ENCODE measurements at places on chromosomes 7 and 10.

GRCh38 chr7:128874140-128875031 is 11.7 kb downstream of the ATP6V1F start:
- DNase-seq = no peak

DNA sequence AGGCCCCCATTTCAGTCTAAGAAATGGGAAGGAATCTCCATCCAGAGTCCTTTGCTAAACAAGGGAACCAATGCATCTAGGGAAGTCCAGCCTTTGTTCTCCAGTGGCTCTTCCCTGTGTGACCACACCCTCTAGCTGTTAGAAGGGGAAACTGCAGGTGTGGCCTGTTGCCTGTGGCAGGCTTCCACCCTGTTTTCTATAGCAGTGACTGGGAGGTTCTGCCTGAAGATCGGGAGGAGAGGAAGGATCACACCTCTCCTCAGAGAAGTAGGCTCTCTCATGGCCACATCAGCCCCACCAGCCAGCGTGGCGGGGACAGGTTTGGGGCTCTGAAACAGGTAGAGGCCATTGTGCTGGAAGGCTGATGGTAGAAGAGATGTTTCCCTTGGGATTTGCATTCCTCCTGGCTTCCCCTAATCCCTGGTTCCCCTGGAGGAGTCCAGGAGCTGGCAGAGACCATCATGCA is 47.7 kb upstream of the TRIM8 start:
- DNase-seq = peak; percentile 57

DNA sequence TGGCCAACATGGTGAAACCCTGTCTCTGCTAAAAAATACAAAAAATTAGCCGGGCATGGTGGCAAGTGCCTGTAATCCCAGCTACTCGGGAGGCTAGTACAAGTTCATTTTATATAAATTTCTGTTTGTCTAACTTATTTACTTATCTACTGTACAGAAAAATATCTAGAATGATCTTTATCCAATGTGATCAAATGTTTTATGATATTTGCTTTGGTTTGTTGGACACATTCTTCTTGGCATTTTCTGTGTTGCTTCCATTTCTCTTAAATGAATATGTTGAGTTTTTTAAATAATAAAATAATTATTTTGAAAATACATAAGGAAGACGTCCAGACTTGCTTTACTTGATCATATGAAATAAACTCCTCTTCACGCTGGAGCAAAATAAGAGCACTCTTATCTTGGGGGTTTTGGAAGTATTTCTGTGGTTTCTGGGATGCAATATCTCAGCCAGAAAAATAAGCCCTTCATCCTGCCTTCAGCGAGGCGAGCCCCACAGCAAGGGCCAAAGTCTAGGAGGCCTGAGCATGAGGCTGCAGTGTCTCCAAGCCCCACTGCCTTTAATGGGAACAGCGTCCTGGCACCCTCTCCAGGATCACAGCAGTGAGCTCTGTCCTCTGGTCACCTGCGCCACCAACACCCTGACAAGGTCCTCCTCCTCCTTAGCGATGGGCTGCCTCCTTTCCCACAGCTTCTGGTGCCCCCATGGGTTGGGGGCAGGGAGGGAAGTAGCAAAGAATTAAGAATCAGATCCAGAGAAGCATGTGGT is 480.2 kb downstream of the KCNMA1 start:
- DNase-seq = no peak

- no peak for DNase-seq
These were observed 43.9 kb upstream of the PDCD4 start for GRCh38 chr10:110827875-110828274.

DNA sequence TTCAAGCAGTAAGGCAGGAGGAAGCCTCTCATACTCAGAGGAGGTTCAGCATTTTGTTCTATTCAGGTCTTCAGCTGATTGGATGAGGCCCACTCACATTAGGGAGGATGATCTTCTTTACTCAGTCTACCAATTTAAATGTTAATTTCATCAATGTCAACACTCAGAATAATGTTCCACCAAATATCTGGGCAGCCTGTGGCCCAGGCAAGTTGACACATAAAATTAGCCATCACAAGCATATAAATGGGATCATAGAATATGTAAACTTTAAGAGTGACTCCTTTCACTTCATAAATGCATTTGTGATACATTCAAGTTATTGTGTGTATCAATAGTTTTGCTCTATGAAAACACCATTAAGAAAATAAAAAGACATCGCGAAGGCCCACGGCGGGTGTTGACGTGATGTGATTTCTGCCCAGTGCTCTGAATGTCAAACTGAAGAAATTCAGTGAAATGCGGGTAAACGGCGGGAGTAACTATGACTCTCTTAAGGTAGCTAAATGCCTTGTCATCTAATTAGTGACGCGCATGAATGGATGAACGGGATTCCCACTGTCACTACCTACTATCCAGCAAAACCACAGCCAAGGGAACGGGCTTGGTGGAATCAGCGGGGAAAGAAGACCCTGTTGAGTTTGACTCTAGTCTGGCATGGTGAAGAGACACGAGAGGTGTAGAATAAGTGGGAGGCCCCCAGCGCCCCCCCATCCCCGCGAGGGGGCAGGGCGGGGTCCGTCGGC is 536.1 kb upstream of the AUTS2 start:
- DNase-seq = no peak

GRCh38 chr7:129024125-129024524 is 30.8 kb downstream of the TNPO3 start:
- no peak for DNase-seq

DNA sequence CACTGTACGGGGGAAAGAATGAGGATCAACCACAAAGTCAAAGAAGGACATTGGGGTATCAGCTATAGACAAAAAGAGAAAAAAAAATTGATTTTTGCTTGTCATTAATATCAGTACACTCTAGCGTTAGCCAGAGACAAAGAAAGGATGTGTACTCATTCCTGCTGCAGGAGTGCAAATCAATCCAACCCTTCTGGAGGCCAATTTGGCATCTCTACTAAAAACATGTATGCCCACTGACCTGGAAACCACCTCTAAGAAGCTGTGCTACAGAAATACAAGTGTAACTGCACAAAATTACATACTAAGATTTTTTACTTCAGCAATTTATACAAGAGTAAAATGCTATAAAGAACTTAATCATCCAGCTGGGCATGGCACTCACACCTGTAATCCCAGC is 13.6 kb downstream of the NSMCE4A start:
- no peak for DNase-seq

- DNase-seq = no peak
These were observed 31.2 kb downstream of the OSBPL3 start for GRCh38 chr7:24948739-24949138.
